ENCODE measurements at places on chromosomes 4 and X.

- no peak for DNase-seq
Measured at GRCh38 chrX:130841776-130842175, 61.2 kb downstream of the ENOX2 start.

DNA sequence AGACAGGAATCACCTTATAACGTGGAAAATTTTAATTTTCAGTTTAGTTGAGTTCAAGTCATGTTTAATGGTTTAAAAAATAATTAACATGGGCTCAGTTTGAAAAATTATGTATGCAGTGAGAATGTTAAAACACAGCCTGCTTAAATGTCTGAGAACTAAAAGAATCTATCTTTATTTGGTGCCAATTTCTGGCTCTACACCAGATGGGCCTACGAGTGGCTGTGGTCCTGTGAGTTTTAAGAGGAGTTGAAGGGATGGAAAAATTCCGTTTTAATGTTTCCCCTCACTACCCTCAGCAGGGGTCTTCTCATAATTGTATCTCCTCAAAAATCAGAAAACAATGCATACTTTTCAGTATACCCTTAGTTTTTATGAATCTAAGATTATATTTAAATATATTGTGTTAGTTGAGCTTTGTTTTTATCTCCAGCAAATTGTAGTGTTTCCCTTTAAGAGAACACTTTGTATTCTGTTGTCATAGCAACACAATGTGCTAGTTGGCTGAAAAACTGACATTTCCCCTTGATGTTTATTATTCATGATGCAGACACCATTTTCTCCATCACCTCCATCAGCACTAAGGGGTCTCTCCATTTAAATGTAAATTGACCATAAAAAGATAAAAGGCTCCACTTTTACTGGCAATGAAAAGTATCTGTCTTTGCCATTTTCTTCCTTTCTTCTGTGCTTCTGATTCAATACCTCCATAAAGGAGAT is 393.5 kb upstream of the GRIA3 start:
- DNase-seq: no peak

DNA sequence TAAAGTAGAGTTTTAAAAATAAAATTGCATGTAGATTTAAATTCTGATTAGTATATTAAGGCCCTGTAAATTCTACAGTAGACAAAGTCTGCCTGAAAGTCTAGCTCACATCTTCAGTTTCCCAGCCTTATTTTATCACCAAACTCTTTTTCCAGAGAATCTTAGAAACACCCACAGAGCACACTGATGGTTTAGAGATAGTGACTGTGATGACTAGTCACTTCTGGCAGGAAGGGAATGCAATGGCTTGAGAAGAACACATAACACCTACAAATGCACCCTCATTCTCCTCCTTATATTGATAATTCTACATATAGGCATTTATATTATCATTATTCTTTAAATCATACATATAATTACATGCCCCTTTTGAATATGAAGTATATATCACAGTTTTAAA is 232.9 kb downstream of the ARAP2 start:
- DNase-seq: no peak

DNA sequence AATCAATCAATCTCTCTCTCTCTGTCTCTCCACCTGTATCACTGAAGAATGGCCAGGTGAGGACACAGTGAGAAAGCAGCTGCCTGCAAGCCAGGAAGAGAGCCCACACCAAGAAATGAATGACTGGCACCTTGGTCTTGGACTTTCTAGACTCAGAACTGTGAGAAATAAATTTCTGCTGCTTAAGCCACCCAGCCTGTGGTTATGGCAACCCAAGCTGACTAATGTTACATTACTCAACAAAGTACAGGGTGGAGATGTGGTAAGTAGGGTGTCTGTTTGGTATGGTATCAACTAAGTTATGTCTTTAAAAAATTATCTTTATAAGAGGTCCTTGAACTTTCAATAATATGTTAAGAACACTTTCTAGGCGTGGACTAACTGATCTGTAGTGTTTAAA is 159.3 kb downstream of the EPHA5 start:
- no peak for DNase-seq

DNA sequence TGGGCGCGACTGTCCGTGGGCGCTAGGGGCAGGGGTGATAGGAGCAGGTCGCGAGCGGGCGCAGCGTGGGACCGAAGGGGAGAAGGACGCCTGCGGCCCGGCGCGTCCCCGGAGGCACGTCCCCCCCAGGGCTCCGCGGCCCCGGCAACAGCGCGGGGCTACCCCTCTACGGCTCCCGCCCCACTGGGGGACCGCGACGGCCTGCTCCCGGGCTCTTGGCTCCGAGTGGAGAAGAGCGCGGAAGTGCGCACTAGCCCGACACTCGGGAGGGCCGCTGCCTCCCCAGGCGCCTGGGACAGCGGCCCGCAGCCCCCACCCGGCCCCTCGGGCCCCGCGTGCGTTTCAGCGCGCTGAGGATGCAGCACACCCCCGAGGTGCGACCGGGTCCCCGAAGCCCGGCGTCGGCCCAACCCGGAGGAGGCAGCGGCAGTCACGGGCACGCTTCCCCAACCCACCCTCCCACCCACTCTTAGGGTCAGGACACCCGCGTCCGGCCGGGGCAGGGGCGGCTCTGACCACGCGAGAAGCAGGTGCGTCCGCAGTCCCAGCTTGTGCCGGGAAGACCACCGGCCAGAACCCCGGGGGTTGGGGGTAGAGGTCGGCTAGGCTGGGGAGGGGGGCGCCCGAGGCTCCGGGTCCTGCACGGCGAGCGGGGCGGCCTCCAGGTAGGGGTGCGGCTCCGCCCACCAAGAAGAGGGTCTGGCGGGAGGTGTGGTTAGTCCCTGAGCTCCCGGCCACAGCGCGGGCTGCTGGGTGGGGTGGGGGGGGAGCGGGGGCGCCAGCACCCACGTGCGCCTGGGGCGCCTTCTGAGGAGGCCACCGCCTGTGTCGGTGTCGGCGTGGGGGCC is 18.5 kb upstream of the NAT8L start:
- no peak for DNase-seq

DNA sequence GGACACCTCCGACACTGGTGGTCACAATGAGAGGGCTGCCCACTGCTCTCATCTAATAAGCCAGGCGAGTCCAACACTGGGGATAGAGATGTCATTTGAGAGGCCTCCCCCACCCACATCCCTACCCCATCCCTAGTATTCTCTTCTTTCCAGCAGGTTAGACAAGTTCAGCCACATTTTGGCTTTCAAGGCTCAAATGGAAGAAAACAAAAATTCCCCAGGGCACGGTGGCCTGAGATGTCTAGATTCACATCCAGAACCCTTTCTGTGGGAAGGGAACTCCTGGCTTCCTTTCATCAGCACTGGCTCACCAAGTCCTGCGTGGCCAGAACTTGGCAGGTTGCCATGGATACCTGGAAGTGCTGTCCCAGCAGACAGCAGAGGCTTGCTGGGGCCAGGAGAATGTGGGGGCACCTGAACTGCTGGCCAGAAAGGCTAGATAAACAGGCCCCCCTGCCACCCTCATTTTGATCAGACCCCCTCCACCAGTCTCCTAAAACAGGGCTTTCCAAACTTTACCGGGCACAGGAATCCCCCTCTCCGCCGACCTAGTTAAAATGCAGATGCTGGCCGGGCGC is 1.3 kb upstream of the NYX start:
- no peak for DNase-seq

GRCh38 chr4:18294846-18295245 is 273.3 kb upstream of the LCORL start:
- no peak for DNase-seq

DNA sequence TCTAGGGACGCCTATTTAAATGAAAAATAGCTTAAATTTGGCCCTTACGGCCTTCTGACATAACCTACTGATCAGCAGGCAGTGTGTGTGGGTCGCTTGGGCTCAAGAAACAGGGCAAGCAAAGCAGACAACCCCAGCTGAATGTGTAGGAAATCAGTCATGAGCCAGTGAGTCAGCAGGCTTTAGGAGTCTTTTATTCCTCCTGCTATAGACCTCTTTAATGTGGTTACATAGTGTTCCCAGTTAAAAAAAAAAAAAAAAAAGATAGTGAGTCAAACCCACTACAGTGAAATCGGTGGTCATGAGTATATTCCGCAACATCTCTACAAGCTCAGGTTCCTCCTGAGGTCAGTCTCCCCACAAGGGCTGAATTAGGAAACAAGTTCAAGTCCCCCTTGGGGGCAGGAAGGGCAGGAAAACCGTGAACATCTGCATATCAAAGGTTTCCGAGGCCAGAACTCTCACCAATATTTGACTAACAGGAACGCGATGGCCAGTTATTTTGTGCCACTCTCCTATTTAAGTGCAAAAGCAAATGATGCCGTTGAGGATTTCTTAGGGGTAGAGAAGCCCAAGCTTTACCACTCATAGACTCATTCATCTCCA is 32.7 kb downstream of the ACSL1 start:
- DNase-seq: no peak

- DNase-seq: no peak
Measured at GRCh38 chrX:101230636-101231035, 11.1 kb downstream of the DRP2 start.

- no peak for DNase-seq
Measured at GRCh38 chr4:185269286-185269685, 59.9 kb downstream of the SNX25 start.

GRCh38 chrX:4905576-4905975 is 1192.1 kb upstream of the PRKX start:
- no peak for DNase-seq

DNA sequence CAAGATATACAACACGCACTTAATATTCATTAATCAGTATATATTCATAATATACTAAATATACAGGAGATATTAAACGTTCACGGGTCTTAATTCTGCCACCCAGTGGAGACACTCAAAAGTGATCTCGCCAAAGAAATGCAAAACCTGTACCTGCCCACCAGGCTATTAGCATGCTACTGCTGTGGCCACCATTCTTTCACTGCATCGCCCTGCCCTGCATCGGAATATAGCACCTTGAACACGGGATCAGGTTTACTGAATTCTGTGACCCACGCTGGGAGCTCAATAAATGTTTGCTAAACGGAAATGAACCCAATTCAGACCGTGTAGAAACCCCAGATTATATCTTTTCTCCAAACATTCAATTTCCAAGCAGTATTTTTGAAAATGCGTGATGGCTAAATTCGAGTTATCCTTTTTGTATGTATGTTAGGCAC is 840 bp upstream of the CLCN3 start:
- DNase-seq: peak; percentile 15

DNA sequence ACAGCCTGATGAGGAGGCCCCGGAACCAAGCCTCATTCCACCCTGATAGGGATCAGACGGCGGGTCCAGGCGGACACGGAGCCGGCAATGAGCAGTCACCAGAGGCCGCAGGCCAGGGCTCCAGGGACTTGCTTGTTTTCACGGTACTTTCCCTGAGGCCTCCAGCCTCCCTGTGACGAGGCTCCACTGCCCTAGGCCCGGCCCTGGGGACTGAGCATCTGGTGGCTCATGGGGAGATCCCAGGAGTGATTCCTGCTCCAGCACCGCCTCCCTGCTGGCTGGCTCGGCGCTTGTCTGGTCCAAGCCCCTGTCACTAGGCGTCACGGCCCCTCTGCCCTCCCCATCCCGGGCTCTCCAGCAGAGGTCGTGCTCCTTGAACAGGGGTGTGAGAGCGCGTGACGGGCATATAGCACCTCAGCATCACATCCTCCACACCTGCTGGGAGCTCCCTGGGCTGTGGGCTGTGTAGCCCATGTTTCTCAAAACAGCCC is 14.1 kb downstream of the HTRA3 start:
- DNase-seq: no peak

- DNase-seq: no peak
Measured at GRCh38 chrX:17464194-17464593, 89.2 kb downstream of the NHS start.

- no peak for DNase-seq
Measured at GRCh38 chr4:65635051-65635821, 35.1 kb downstream of the EPHA5 start.

DNA sequence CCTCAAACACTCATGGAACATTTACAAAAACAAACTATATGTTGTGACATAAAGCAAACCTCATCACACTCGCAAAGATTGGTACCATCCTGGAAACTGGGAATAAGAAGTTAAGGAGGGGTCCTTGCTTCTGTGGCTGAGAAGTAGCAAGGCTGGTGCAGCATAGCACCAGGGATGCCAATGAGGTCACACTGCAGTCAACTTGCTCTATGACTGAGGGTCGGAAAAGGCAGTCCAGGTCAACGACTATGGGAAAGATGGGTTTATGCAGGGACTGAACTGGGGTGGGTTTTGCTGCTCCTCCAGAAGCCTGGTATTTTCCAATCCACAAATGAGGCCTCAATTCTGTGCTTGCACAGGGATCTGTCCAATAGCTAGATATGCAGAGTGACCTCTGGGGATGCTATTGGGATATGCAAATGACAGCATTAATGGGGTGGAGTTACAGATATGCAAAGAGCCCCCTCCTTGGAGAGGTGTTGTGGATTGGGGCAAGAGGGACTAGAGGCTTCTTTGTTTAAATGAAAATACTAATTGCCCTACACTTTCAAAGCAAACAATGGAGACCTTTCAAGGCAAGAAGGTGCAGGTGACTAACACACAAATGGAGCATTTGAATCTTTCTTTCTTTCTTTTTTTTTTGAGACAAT is 7.2 kb upstream of the IL13RA1 start:
- DNase-seq: no peak

- no peak for DNase-seq
Measured at GRCh38 chr4:1010395-1011021, 918 bp upstream of the FGFRL1 start.

DNA sequence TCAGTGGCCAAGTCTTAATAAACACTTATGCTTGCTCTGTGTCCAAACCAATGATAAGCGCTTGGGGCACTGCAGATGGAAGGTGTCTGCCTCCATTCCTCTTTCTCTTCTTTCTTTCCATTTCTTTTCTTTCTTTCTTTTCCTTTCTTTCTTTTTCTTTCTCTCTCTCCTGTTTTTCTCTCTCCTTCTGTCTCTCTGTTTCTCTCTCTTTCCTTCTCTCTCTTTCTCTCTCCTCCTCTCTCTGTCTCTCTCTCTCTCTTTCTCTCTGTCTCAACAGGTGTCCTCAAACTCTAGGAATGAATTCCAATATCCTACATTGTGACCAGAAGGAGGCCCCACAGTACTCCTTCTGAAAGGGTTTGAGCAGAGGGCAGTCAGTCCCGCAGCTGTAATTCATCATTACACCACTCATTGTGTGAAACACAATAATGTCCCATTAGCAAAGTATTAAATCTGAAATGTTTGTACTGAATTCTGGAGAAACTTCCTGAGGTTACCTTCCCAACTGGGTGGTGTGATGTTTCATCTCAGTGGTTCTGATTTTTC is 66.5 kb upstream of the PAGE1 start:
- DNase-seq: no peak

DNA sequence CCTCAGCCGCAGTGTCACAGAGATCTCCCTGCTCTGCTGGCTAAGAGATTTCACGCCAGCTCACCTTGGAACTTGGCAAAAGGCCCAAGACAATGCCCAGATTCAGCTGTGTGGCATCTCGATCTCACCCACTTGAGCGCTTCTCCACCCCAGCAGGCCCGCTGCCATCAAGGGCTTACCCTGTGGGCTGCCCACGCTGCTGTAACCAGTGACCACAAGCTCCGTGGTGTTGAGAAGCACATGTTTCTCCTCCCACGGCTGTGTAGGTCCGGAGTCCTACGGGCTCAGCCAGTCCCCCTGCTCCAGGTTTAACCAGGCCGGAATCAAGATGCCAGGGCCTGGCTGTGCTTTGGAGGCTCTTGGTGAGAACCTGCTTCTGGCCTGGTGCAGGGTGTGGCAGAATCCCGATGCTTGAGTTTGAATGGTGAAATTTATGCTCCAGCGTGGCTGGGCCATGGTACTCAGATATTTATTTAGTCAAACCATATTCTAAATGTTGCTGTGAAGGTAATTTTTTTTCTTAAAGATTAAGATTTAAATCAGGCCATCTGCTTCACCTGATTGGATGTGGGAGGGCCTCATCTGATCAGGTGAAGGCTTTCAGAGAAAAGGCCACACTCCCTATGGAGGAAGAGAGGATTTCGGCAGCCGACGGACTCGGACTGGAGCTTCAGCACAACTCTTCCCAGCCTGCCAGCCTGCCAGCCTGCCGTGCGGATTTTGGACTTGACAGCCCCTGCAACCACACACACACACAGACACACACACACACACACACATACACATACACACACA is 24.8 kb upstream of the ADRA2C start:
- DNase-seq: no peak

Data from hippocampal formation (tissue), 2 donors.